Umbilical cord (tissue), 2 donors: ENCODE measurements at places on chromosomes 3 and 15. TPM values are rescaled to one million over a fixed set of nuclear protein-coding genes. Genes with fewer than 3 reads are reported as not detected.

MYH15 gene
- total RNA-seq = 0.48 TPM

GRCh38 chr15:97456521-97457202 lies 503.8 kb upstream of the ARRDC4 start:
- no peak for DNase-seq

GRCh38 chr3:143585720-143586456 lies 262.4 kb downstream of the SLC9A9 start:
- no peak for DNase-seq

- DNase-seq = no peak
Measured at GRCh38 chr3:123732447-123732846, 147.6 kb upstream of the HACD2 start.

DNA sequence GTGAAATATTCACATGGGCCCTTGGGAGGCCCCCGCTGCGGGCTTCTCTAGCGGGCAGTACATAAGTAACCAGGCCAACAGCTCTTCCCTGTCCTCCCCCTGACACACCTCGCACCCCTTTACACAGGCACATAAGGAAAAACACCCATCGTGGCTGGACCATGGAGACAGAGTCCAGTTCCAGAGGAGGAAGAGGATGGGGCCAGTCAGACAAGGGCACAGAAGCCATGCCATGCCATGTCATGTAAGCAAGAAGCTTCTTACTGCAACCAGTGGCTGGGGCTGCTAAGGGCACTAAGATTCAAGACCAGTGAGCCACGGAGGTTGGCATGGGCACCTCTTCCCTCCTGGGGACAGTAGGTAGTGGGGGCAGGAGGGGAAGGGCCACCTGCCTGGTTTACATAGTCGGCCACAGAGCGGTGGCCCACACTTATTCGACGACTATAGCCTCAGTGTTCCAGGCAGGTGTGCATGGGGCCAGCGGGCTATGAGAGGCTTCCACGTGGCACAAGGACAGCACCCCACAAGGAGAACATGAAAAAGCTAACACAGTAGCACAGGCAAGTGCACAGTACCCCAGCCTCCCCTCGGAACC lies 5.7 kb upstream of the CYP11A1 start:
- no peak for DNase-seq

DNA sequence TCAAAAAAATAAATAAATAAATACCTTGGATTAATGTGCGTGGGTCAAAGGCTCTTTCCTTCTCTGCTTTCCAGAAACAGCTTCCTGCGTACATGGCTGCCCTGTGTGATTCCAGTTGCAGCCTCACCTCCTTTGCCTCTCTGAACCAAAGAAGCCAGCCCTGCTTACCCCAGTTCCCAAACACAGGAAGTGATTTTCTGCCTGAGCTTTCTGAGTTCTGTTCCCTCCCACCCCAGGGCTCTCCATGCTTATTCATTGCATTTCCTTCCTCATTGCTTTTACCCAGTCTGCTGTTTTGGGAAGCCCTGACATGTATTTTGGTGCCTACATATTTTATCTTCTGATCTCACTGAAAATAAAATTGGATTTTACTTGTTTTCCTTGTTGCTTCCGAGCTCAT lies 15.4 kb downstream of the ZSCAN2 start:
- DNase-seq = no peak

MST1R gene
- 14.4 TPM for total RNA-seq
